ENCODE measurements at places on chromosomes 1 and 21.

DNA sequence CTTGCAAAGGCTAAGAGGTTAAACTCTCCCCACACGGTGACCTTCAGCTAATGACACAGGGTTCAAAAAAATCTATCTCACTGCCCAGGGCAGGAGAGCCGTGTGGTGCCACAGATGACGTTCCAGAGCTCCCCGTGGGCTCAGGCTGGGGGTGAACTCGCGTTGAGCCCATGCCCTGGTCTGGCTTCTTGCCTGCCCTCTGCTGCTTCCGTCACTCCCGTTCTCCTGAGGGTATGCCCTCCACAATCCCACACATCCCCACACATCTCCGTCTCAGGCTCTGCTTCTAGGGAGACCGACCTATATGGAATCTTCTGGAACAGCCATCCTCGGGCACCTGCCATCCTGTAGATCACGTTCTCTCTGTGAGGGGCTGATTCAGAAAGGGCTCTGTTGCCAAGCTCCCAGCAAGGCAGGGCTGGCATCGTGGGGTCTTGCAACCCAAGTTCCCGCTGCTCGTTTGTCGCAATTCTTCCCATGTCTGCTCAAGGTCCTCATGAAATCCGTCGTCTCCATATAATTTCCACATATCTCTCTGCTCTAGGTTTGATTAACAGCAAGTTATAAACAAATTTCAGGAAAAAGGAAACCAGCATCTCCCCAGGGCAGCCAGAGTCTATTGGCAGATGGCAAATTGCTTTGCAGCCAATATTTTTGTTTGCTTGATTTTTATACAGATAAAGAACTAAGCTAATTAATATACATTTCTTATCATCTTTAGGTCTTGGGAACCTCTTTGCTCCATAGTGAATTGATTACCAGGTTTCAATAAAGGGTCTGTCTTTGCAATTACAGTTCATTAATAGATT lies 278.2 kb downstream of the PTPRU start:
- no peak for DNase-seq

GRCh38 chr1:94236630-94237290 lies 624 bp downstream of the ARHGAP29 start:
- DNase-seq, result peak; percentile 57

DNA sequence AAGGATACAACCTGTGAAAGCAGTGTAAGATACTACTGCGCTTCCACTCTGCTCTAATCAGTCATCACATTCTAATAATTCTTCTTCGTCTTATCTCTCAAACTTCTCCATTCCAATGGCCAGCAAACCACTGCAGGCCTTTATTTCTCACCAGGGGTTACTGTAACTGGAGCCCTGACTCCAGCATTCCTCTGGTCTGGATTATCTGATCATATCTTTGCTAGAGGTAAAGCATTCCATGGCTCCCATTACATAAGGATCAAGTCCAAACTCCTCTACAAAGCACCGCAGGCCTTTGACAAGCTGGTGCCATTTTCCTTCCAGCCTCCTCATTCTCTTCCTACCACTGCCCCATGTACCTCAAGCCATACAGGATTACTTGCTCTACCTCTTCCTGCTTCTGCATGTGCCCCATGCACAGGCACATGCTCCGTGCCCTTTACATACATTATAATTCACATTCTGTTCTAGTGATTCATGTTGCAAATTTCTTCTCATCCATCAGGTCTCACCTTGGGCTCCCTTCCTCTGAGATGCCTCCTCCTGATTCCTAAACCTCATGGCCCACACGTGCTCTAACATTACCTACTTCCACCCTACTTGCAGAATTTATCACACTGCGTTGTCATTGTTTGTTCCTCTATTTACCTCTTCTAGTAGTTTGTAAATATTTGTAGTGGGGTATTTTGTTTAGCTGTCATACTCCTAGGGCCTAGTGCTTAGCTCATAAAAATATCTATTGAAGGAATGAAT lies 9.3 kb upstream of the SERBP1 start:
- DNase-seq, result no peak

GRCh38 chr1:30757352-30758120 lies at the start of gene LAPTM5:
Gene LAPTM5 (minus strand): TSS chr1:30757774. CDS start chr1:30757745, 29 bp downstream.
- DNase-seq, result no peak

DNA sequence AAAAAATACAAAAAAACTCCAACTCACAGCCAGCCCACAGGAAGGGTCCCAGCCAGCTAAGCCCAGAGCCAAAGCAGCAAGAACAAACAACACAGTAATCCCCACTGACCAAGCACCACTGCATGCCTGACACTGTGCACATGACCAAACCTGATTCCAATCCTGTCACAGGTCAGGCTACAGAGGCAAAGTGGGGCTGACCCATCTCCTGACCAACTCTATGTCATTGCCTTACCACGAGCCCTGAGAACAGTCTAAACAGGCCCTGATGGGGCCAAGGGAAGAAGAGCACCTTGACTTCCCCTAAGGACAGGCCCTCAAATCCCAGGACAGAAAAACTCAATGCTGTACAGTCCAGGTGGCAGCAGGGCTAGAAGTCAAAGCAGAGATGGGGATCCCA lies 2.4 kb downstream of the LSS start:
- DNase-seq, result no peak

DNA sequence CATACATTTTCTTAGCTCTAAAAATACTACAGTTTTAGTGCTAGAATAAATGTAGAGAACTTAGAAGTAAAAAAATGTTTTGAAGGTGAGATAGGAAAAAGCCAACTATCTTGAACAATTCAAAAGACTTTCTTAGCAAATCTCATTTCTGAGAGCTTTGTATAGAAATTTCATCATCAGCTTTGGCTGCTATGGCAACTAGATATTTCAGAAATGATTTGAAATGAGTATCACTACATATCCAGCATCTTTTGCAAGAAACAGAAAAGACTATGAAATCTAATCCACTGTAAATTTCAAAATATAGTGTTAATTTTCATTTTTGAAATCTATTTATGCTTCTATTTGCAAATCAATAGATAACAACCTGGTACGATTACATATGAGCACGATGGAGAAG lies 57.7 kb downstream of the RGS7 start:
- DNase-seq, result no peak

DNA sequence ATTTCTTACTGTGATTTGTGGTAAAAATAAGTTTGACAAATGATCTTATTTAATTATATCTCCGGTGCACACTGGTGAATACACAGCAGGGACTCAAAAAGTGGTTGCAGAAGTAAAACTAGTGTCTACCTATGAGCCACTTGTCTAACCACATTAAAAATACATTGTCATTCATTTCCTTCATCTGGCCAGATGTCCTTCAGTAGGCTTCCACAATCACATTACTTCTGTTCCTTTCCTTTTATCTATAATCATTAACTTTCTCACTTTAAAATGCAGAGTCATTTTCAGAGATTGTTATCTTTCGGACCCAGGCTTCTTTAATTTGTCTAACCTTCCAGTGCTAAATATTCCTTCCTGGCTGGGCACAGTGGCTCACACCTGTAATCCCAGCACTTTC lies 3.0 kb downstream of the RBBP5 start:
- no peak for DNase-seq

DNA sequence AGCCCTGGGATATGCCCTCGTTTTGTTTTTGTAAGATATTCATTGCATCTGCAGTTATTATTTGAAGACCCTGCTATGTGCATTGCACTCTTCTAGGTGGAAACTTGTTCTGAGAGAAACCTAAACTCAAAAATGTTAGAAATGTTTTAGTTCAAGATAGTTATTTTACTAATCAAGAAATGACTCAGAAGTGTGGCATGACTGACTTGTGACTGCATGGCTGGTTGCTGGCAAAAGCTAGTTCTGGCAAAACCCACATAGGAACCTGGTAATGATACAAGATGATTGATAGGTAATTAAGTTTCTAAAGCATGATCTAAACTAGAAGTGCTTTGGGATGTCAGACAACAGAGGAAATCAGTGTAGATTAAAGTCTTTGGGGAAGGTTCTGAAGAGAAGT lies 33.8 kb upstream of the NFASC start:
- no peak for DNase-seq

DNA sequence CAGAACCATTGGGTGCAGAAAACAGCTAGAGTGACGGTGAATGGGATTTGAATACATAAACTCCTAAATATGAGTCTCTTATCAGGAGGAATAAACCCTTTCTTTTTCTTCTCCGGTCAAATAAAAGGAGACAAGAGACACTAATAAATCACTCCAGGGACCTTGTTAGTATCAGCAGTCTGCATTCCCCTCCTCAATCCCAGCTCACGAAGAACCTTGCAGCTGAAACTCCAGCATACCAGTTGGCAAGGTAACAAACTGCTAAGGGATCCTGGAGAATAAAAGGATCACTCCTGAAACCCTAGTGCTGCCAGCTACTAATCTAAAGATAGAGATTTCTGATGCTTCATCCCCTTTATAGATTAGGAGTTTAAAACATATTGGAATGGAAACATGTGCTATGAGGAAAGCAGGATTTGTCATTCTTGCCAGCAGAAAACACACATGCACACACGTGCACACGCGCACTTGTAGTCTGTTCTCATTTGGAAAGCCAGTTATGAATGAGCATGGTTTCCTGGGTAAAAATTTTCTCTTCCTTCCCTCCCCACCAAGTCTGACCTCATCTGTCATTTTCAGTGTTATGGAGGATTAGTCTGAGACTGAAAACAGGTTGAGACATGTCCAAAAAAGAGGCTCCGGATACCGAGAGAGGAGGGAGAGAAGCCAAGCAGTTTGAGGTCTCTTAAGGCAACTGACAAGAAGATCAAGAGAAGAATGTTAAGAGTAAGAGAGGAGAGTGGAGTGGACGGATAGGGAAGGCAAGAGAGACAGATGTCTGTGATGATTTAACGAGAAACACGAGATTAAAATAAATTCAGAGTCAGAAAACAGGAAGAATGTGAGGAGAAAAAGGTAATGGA lies 10.9 kb downstream of the IER5 start:
- no peak for DNase-seq

DNA sequence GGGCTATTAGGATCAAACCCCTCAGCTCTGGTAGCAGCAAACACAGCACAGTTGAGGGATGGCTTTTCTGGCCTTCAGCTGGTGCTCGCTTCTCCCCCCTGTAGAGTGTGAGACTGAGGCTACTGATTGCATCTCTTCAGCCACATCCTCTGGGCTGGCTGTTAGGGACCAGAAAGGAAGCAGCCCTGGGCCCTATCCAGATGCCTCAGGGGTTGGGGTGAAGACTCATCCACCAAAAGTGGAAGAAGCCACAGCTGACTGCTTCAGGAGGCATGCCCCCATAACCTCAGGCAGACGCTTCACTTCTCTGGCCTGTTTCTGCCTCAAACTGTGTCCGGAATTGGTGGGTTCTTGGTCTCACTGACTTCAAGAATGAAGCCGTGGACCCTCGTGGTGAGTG lies 6.2 kb upstream of the TMEM200B start:
- DNase-seq, result no peak

GRCh38 chr1:245306628-245307410 lies 152.0 kb downstream of the KIF26B start:
- DNase-seq, result peak; percentile 57

GRCh38 chr1:207993477-207994445 lies 82.8 kb upstream of the CD34 start:
- no peak for DNase-seq

- DNase-seq, result no peak
Measured at GRCh38 chr1:178126741-178127185, 32.9 kb downstream of the RASAL2 start.

DNA sequence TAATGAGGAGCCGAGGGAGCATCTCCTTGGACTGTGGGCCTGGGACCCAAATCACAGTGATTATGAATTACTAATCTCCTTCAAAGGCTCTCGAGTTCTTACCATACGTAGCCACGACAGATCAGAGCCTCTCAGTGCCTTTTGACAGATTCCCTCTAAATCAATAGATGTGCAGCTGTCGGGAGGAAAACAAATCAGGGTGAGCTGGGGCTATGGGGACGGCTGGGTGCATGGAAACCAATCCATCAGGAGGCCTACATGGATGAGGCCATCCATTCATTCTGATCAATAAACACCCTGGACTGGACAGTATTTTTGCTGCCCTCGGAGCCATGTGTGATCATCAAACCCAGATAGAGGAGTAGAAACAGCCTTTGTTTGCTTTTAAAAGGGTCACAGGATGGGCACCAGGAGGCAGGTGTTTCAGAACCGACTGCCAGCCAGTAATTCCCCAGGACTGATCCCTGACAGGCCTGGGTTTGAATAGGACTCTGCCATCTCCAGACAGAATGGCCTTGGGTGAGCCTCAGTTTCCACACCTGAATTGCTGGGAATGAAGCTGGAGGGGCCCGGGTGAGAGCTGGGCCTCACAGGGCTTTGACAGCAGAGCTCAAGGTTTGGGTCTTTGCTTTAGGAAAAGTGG lies 532.8 kb downstream of the MATN1 start:
- no peak for DNase-seq

DNA sequence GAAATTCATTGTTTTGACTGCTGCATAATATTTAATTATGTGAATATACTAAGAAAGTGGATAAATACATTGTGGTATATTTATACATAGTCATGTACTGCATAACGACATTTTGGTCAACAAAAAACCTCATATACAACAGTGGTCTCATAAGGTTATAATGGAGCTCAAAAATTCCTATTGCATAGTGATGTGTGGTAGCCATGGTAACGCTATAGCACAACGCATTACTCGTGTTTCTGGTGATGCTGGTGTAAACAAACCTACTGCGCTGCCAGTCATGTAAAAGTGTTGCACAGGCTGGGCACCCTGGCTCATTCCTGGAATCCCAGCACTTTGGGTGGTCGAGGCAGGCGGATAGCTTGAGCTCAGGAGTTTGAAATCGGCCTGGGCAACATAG lies 52.6 kb upstream of the NHLH2 start:
- DNase-seq, result no peak

- DNase-seq, result no peak
Measured at GRCh38 chr21:43362915-43363314, 64.0 kb downstream of the SIK1 start.

- no peak for DNase-seq
Measured at GRCh38 chr21:46060596-46061061, 37.3 kb upstream of the COL6A2 start.

GRCh38 chr1:160671603-160672517 lies 25.0 kb upstream of the SLAMF1 start:
- peak; percentile 54 for DNase-seq

- no peak for DNase-seq
Measured at GRCh38 chr1:232248276-232248820, 381.6 kb downstream of the SIPA1L2 start.

DNA sequence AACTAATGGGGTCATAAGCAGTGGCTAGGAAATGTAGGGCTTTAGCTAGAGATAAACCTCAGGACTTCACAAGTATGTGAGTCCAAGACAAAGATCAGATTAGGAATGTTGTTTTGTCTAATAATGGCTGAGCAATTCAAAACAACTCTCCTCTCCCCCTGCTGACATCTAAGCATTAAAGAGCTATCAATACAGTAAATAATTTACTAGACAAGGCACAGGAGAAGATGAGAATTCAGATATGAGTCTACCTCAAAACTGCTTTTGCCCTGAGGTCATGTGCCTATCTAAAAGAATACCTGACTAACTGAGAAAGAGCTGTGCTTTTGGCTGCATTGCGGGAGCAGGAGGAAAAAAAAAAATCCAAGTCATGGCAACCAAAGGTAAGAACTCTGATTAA lies 86.8 kb downstream of the SPATA17 start:
- no peak for DNase-seq
